ENCODE measurements at places on chromosomes 1 and 21.

DNA sequence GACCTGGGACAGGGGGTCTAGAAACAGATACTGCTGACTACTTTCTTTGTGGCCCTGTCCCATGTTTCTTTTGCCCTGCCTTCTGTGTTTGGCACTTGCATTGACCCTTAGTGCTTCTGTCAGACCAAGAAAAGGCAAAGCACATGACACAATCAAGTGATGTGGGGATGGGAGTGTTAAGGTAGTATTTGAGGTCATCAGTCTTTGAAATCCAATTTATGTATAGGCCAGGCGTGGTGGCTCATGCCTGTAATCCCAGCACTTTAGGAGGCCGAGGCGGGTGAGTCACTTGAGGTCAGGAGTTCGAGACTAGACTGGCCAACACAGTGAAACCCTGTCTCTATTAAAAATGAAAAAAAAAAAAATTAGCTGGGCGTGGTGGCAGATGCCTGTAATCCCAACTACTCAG lies 26.0 kb downstream of the SERBP1 start:
- no peak for DNase-seq

DNA sequence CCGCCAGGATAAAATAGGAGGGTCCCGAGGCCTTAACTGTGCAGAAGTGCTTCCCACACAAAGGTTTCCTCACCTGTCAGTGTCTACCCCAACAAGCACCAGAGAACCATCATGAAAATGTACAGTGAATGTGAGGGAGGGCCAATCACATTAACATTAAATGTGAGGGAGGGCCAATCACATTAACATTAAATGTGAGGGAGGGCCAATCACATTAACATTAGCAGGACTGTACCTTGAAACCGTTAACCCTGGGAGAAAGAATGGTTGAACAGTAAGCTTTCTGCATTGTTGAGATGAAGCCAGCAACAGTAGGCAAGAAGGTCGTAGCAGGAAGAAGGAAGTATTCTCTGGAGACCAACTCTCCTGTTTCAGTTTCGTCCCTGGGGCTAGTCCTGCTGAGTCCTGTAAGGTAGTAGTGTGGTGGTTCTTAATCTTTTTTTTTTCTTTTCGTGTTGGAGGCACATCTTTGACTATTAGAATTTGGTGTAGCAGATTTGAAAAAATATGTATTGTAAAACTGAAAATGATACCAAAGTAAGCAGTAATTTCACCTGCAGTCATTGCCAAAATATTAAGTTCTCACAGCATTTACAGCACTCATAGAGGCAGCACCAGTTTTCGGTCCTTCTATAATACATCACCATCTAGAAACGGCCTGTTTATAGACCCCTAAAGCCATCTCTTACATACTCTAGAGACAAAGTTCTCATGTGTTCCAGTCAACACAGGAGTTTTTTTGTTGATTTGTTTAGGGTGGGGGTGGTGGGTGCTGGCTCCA lies 98.6 kb upstream of the PPP2R5A start:
- DNase-seq: no peak

- DNase-seq: no peak
Measured at GRCh38 chr1:223248001-223248769, 105.1 kb upstream of the TLR5 start.

GRCh38 chr21:39961251-39961650 lies 94.0 kb downstream of the PCP4 start:
- no peak for DNase-seq

DNA sequence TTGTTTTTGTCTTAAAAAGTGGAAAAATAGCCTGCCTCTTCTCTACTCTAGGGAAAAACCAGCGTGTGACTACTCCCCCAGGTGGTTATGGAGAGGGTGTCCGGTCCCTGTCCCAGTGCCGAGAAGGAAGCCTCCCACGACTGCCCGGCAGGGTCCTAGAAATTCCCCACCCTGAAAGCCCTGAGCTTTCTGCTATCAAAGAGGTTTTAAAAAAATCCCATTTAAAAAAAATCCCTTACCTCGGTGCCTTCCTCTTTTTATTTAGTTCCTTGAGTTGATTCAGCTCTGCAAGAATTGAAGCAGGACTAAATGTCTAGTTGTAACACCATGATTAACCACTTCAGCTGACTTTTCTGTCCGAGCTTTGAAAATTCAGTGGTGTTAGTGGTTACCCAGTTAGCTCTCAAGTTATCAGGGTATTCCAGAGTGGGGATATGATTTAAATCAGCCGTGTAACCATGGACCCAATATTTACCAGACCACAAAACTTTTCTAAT lies 35.0 kb upstream of the TDRD10 start:
- no peak for DNase-seq

DNA sequence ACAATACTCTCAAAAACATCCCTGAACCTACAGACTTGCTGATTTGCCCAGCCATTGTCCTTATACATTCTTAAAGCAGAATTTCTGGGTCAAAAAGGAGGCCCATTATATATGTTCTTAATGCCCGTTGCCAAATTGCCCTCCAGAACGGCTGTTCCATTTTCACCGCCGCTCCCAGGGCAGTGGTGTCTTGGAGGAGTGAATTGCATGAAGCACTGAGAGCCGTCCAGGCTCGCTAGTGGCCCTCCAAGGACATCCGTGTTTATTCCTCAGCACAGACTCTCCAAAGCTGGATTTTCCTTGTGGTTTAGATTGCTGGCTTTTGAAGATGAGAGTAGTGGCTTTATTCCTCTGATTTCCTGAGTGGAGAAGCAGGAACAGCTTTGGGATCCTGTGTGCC lies 68.8 kb downstream of the FHAD1 start:
- no peak for DNase-seq

DNA sequence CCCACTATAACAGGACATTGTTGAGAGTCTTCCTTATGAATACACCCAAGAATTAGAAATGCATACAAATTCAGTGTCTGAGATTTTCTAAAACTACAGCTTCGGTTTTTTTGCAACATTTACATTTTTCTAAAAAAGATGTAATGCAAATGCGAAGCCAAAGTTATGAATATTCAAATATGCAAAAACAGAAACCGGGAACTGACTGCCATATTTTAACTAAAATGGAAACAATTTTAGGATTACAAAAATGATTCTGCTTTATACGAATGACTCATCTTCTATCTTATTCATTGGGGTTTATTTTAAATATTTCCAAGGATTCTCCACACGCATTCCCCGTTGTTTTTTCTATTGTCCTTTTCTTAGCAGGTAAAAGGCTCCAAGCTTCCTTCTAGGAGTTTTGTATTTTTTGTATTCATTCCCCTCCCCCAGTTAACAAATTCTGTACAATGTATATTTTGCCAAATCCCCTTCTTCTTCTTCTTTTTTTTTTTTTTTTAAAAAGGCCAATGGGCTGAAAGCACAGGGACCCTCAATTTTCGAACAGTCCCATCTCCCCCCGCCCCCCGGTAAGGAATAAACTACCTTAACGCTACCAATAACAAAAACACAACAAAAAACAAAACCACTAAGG lies 1.0 kb downstream of the ARPC5 start:
- DNase-seq: no peak

DNA sequence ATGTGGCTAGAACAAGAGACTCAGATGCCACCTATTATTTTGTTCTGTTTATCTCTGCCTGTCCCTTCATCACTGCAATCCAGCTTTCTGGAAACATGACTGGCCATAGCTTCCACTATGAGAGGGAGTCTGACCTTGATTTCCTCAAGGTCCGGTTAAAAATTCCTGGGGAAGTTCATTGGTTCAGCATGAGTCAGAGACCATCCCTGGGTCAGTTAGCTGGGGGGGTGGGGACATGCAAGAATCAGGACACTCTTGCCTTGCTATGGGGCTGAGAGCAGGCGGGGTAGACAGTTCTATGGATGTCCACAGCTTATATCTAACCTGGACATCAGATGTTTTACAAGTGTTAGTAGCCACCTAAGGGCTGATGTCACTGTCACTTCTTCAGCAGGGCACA lies 81.1 kb downstream of the TENT5C start:
- DNase-seq: no peak

GRCh38 chr1:93681101-93681988 lies at the start of gene BCAR3:
BCAR3 (minus strand) TSS chr1:93681837; CDS start chr1:93674930, 6,907 bp downstream.
- DNase-seq: no peak

- no peak for DNase-seq
Measured at GRCh38 chr1:9900142-9901043, 9.7 kb downstream of the CTNNBIP1 start.

- DNase-seq: no peak
Measured at GRCh38 chr1:92927870-92928269, 33.4 kb downstream of the DIPK1A start.

GRCh38 chr1:99305626-99306025 lies 41.3 kb downstream of the PLPPR4 start:
- DNase-seq: no peak

DNA sequence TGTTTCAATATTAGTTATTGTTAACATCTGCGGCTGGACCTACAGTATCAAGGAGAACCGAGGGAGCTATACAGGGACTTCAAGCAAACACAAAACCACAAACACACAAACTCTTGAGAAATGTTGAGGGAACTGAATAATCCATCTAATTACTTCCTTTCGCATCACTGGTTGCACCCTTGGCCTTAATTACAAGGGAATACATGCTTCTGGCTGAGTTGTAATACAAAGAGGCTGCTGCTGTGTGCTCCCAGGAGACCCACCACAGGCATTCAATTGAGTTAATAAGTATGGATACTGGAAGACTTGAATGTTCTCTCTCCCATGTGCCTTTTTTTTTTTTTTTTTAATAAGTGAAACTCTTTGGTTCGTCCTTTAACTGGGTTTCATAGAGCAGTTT lies 16.8 kb upstream of the SMYD2 start:
- no peak for DNase-seq
